ENCODE measurements at places on chromosomes 3 and 15.

- H3K4me3 ChIP-seq = no peak overlapping the region
- H3K36me3 ChIP-seq = no peaks in the 10 kb centered on the region
- DNase-seq = no peak
- no peak overlapping the region for H3K27ac ChIP-seq
These were observed 252.1 kb downstream of the SLCO3A1 start for GRCh38 chr15:92105611-92106010.

GRCh38 chr3:89440386-89440785, 333.0 kb downstream of the EPHA3 start:
- H3K4me1 ChIP-seq = no peaks in the 10 kb centered on the region
- no peak for DNase-seq
- H3K4me3 ChIP-seq = no peak overlapping the region
- H3K36me3 ChIP-seq = no peaks in the 10 kb centered on the region

- no peak for DNase-seq
- no peaks in the 10 kb centered on the region for H3K4me1 ChIP-seq
- H3K27me3 ChIP-seq = no peaks in the 10 kb centered on the region
These were observed 18.8 kb downstream of the ZXDC start for GRCh38 chr3:126456766-126457388.

- no peak for DNase-seq
- no peaks in the 10 kb centered on the region for H3K4me1 ChIP-seq
- H3K27ac ChIP-seq = no peak overlapping the region
- H3K4me3 ChIP-seq = no peak overlapping the region
- no peaks in the 10 kb centered on the region for H3K36me3 ChIP-seq
These were observed 79.5 kb downstream of the FBLN2 start for GRCh38 chr3:13628432-13628831.

GRCh38 chr15:89099968-89100367, 11.7 kb downstream of the ABHD2 start:
- DNase-seq = no peak
- H3K27ac ChIP-seq = no peak overlapping the region
- no peak overlapping the region for H3K4me3 ChIP-seq
- H3K4me1 ChIP-seq = peaks cover 45% of the 10 kb centered on the region
- H3K27me3 ChIP-seq = no peaks in the 10 kb centered on the region

GRCh38 chr3:186143250-186143649, 34.4 kb upstream of the ETV5 start:
- H3K4me1 ChIP-seq = no peaks in the 10 kb centered on the region
- no peak overlapping the region for H3K4me3 ChIP-seq
- H3K27me3 ChIP-seq = no peaks in the 10 kb centered on the region
- H3K27ac ChIP-seq = no peak overlapping the region
- no peaks in the 10 kb centered on the region for H3K36me3 ChIP-seq

DNA sequence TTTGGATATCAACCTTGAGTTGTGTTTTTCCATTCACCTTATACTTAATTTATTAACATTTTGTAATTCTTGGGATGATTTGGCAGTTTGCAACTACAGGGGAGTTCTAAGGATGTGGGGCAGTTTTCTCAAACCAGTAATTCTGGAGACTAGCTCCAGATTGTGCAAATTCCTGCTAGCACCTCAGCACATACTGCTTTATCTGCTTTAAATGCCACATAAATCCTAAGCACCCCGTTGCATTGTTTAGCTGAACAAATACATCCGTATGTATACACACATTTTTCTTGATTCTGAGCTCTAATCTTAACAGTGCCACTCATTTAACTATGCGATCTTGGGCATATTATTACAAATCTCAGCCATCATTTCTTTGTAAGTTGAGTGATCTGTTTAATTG, 16.9 kb upstream of the UTS2B start:
- H3K27ac ChIP-seq = no peak overlapping the region
- H3K27me3 ChIP-seq = no peaks in the 10 kb centered on the region
- H3K4me1 ChIP-seq = peaks cover 53% of the 10 kb centered on the region
- H3K36me3 ChIP-seq = peaks cover 2% of the 10 kb centered on the region

GRCh38 chr3:139559541-139559940, 20.0 kb upstream of the RBP1 start:
- H3K27me3 ChIP-seq = no peaks in the 10 kb centered on the region
- no peaks in the 10 kb centered on the region for H3K36me3 ChIP-seq
- no peaks in the 10 kb centered on the region for H3K4me1 ChIP-seq
- no peak for DNase-seq
- no peak overlapping the region for H3K27ac ChIP-seq
- no peak overlapping the region for H3K4me3 ChIP-seq

DNA sequence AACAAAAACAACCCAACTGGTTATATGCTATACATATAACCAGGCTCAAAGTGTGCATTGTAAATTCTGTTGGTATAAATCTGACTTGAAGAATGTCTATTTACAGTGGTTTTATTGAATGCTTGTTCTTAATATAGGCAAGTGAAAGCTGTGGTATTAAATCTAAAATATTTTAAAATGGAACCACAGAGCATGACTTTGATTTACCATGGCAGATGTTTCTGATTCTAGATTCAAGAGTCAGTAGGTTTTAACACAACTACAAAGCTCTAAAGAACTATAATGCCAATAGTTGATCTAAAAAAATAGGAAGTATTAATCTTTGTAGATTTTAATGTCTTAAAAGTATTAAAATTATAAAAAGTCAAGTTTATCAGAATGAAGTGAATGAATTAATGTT, 141.9 kb upstream of the PLSCR5 start:
- H3K4me1 ChIP-seq = peaks cover 28% of the 10 kb centered on the region
- H3K27me3 ChIP-seq = no peaks in the 10 kb centered on the region
- no peak for DNase-seq
- H3K4me3 ChIP-seq = no peak overlapping the region
- H3K36me3 ChIP-seq = no peaks in the 10 kb centered on the region

- H3K4me1 ChIP-seq = no peaks in the 10 kb centered on the region
- no peak overlapping the region for H3K27ac ChIP-seq
- no peaks in the 10 kb centered on the region for H3K27me3 ChIP-seq
- no peak for DNase-seq
- H3K36me3 ChIP-seq = peaks cover 11% of the 10 kb centered on the region
- H3K4me3 ChIP-seq = no peak overlapping the region
These were observed 15.5 kb downstream of the SRPRB start for GRCh38 chr3:133820889-133821675.

GRCh38 chr3:192155194-192155593, 572.1 kb downstream of the FGF12 start:
- no peaks in the 10 kb centered on the region for H3K36me3 ChIP-seq
- no peak overlapping the region for H3K4me3 ChIP-seq
- no peak for DNase-seq
- H3K27me3 ChIP-seq = no peaks in the 10 kb centered on the region

DNA sequence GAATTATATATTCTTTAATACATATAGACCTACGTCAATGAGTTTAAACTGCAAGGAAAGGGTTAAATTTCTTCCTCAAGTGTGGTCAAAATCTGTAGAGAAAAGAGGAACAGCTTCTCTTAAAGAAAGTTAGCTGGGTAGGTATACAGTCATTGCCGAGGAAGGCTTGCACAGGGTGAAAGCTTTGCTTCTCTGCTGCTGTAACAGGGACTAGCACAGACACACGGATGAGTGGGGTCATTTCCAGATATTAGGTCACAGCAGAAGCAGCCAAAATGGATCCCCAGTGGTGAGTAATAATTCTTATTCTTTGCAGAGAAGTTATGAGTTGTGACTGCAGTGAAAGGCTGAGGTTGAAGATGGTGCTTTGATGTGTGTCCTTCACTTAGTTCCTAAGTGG, at the start of gene CD86:
Gene CD86, plus strand, starts transcription at position 148 of the 400 bp plus-strand sequence. Its CDS starts 128 bp downstream, at position 276.
- no peaks in the 10 kb centered on the region for H3K36me3 ChIP-seq
- H3K4me1 ChIP-seq = no peaks in the 10 kb centered on the region
- no peak for DNase-seq

DNA sequence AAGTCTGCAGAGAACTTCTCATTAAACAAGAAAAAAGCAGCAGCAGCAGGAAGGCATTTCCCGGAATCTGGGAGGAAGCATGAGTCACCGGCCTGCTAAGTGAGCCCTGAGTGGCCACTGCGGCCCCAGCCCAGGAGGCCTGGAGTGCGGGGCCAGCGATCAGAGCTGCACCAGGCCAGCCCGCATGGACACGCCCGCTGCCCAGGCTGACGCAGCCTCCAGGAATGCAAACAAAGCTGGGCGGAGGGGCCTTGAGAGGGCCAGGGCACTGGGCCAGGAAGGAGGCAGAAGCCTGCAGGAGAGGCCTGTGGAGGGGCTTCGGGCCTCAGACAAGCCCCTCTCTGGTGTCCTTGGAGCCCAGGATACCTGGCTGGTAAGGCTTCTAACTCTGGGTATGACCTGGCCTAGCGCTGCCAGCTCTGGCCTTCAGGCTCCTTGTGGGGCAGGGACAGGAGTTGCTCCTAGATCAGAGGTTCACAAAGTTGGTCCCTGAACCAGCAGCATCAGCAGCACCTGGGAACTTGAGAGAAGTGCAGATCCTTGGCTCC, 101.2 kb downstream of the SMAD6 start:
- no peaks in the 10 kb centered on the region for H3K36me3 ChIP-seq
- H3K27ac ChIP-seq = peak overlapping the region; percentile 97

GRCh38 chr3:53243165-53243564, 12.7 kb downstream of the TKT start:
- H3K4me3 ChIP-seq = no peak overlapping the region
- H3K27me3 ChIP-seq = no peaks in the 10 kb centered on the region
- no peak overlapping the region for H3K27ac ChIP-seq

DNA sequence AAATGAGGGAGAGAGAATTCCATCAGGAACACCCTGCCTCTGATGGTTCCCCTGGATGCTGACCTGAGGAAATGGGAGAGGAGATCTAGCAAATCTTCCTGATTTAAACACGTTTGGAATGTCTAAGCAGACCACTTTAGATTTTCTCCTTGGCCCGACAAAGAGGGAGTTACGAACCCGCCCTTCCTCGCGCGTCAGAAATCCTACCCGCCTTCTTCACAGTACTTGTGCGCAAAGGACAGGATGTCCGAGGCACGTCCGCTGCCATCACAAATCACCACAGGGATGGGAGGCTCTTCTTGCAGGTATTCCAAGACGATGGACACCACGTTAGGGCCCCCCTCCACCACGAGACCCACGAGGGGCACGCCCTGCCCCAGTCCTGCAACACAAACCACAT, 38.6 kb downstream of the TRPM1 start:
- DNase-seq = peak; percentile 21
- H3K27ac ChIP-seq = no peak overlapping the region
- H3K36me3 ChIP-seq = no peaks in the 10 kb centered on the region

DNA sequence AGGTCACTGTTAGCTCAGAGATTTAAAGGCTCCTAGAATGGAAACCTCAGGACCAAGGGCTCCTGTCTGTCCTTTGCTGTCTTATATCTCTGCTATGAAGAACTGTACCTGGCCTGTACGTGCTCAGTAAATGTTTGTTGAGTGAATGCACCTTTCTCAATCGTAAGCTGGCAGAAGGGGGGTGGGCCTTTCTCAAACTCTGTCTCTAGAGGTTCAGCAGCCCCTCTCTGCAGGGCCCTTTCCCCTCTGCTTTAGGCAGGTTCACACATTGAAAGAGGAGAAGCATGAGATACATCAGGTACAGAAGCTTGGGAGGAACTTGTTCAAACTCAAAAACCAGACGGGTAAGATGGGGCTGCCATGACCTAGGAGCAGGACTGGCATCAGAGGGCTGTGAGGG, 155.6 kb downstream of the GOLGA6L4 start:
- DNase-seq = no peak
- H3K36me3 ChIP-seq = no peaks in the 10 kb centered on the region
- no peaks in the 10 kb centered on the region for H3K4me1 ChIP-seq
- H3K4me3 ChIP-seq = no peak overlapping the region

GRCh38 chr3:168517249-168518071, 421.7 kb upstream of the GOLIM4 start:
- no peak for DNase-seq
- H3K4me3 ChIP-seq = no peak overlapping the region
- H3K27me3 ChIP-seq = peaks cover 2% of the 10 kb centered on the region

- no peaks in the 10 kb centered on the region for H3K36me3 ChIP-seq
- no peaks in the 10 kb centered on the region for H3K27me3 ChIP-seq
- H3K4me3 ChIP-seq = peak overlapping the region; percentile 23
- H3K4me1 ChIP-seq = peaks cover 16% of the 10 kb centered on the region
These were observed 593 bp upstream of the RSL24D1 start for GRCh38 chr15:55197362-55197705.

DNA sequence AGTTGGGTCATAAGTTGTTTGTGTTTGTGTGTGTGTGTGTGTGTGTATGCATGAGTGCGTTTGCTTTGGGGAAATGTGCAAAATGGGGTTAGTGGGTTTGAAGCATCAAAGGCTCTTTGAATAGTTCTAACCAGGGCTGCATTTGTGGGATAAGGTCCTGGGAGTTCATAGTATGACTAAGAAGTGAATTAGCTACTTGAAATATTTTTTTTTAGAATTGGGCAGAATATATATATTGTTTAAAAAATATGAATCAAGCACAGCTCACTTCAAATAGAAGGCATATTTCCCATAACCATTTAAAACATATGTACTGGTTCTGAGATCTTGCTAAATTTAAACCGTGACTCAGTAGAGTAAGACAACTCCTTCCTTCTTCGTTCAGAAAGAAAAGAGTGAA, 43.1 kb downstream of the IGF2BP2 start:
- no peak overlapping the region for H3K4me3 ChIP-seq
- H3K27me3 ChIP-seq = no peaks in the 10 kb centered on the region
- H3K36me3 ChIP-seq = peaks cover 3% of the 10 kb centered on the region

DNA sequence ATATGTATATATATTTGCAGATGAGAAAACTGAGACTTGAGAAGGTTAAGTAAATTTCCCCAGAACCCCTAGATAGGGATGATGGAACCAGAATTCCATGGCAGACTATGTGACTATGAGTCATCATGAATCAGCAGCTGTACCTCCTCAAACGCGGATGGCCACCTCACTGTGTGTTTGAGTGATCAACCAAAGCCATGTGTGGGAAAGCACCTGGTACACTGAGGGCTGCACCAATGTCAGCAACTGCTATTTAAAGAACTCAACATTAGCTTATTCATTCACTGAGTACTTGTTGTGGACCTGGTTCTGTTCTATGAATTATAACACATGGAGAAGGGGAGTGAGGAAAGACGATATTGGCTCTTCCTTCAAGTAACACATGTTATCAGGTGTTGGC, 377.0 kb downstream of the GAP43 start:
- no peaks in the 10 kb centered on the region for H3K36me3 ChIP-seq
- H3K4me3 ChIP-seq = no peak overlapping the region
- H3K4me1 ChIP-seq = no peaks in the 10 kb centered on the region
- no peaks in the 10 kb centered on the region for H3K27me3 ChIP-seq

GRCh38 chr3:12769761-12770160, 10.7 kb upstream of the TMEM40 start:
- H3K36me3 ChIP-seq = no peaks in the 10 kb centered on the region
- H3K4me1 ChIP-seq = peaks cover 8% of the 10 kb centered on the region
- peaks cover 3% of the 10 kb centered on the region for H3K27me3 ChIP-seq

- no peak overlapping the region for H3K27ac ChIP-seq
- H3K4me1 ChIP-seq = no peaks in the 10 kb centered on the region
- no peaks in the 10 kb centered on the region for H3K36me3 ChIP-seq
- no peaks in the 10 kb centered on the region for H3K27me3 ChIP-seq
- H3K4me3 ChIP-seq = no peak overlapping the region
- DNase-seq = no peak
These were observed 554.5 kb downstream of the ZIC1 start for GRCh38 chr3:147963711-147964110.

- H3K4me3 ChIP-seq = no peak overlapping the region
- H3K4me1 ChIP-seq = no peaks in the 10 kb centered on the region
- H3K27ac ChIP-seq = no peak overlapping the region
These were observed 9.2 kb downstream of the CADM2 start for GRCh38 chr3:84967767-84968581.

GRCh38 chr3:182006431-182006830, 294.7 kb downstream of the SOX2 start:
- H3K4me1 ChIP-seq = no peaks in the 10 kb centered on the region
- H3K27me3 ChIP-seq = no peaks in the 10 kb centered on the region
- no peak for DNase-seq
- no peak overlapping the region for H3K27ac ChIP-seq
- no peaks in the 10 kb centered on the region for H3K36me3 ChIP-seq
- no peak overlapping the region for H3K4me3 ChIP-seq
